ENCODE measurements at places on chromosomes 2 and 18. TPM values are rescaled to one million over a fixed set of nuclear protein-coding genes. Genes with fewer than 3 reads are reported as not detected.

DNA sequence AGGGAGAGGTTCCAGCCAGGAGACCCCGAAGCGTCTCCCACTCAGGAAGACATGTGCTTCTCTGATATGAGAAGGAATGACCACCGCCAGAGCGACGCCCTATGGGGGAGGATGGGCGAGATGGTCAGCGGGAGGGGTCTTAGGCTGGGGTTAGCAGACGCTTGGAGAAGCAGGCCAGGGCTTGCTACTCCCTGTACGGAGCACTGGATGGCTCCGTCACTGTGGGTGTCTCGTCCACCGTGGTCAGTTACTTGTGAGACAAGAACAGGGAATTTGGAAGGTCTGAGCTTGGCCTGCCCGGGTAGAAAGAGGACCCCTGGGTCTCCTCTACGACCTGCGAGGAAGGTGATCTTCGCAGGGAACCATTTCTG, 39.8 kb downstream of the TMEM18 start:
- DNase-seq = no peak

FAM228A gene
- total RNA-seq = 1.2 TPM

GRCh38 chr2:239329972-239330572, 70.7 kb downstream of the HDAC4 start:
- no peak for DNase-seq

SKA1 gene
- total RNA-seq = 0.74 TPM

DNA sequence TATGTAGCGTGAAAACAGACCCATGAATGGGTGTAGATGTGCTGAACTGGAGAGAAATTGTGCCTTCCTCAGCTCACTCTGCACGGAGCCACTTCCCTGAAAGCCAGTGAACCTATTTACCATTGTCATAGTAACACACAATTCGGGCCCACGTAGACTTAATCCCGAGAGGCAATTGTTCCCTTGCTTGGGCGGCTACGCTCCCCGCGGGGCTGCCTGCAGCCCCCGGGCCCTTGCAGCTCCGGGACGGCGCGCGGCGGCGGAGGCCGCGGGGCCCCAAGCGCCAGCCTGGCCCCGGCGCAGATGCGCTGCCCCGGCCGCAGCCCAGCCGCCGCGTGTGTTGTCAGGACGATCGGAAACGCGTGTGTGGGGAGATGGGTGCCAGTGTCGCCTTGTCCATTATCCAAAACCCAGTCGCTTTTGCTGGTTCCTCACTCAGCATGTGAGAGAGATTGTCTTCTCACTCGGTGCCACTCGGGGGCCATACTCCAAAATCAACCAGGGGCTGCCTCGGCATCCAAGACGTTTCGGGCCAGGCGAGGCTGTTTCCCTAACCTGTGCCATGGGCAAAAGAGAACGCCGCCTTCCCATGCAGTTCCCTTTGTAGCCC, 17.9 kb upstream of the LRRTM1 start:
- DNase-seq = no peak

DNA sequence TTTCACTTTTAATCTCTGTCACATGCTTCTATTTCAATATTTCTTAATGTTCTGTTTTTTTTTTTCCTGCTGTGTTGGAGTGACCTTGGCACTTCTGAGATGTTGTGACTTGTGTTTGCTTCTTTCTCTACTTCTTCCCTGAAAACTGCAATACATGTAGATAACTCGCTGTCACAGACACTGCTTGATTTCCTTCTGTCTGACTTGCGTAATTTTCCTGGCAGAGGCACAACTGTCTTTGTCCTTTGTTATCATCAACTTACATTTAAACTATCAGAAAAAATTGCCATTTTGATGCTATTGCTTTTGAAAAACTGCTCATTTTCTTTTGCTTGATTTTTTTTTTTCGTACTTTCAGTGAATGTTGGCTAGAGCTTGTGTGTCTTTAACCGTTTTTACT, 69.0 kb downstream of the BABAM2 start:
- DNase-seq = peak; percentile 43

GRCh38 chr18:54112356-54112755, 112.1 kb downstream of the MBD2 start:
- no peak for DNase-seq

DNA sequence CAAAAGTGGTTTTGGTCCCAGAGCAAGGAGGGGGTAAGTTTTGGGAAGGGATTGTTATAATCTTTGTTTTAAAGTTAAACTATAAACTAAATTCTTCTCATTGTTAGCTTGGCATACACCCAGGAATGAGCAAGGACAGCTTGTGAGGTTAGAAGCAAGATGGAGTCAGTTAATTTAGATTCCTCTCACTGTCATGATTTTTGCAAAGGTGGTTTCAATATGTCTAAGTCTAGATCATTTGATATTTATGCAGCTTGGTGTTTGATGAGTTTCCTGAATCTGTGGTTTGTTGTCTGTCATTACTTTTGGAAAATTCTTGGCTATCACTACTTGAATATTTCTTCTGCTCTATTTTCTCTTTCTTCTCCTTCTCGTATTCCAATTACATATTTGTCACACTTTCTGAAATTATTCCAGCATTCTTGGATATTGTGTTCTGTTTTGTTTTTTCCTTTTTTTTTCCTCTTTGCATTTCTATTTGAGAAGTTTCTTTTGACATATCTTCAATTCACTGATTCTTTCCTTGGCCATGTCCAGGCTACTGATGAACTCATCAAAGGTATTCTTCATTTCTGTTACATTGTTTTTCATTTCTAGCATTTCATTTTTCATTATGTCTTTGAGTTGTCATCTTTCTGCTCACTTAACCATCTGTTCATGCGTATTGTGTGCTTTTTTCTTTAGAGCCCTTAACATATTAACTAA, 5.1 kb downstream of the SP140 start:
- DNase-seq = no peak

DNA sequence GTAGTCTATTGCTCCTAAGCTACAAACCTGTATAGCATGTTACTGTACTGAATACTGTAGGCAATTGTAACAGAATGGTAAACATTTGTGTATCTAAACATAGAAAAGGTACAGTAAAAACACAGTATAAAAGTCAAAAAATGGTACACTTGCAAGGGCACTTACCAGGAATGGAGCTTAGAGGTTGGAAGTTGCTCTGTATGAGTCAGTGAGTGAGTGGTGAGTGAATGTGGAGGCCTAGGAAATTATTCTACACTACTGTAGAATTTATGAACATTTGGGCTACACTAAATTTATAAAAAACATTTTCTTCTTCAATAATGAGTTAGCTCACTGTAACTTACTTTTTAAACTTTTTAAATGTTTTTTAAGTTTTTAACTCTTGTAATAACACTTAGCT, 19.0 kb downstream of the NABP1 start:
- no peak for DNase-seq

PARD3B gene
- 12.5 TPM for total RNA-seq

- DNase-seq = no peak
Observed at GRCh38 chr2:105858868-105859693, 114.4 kb downstream of the NCK2 start.

- DNase-seq = no peak
Observed at GRCh38 chr18:52391810-52392559, 52.0 kb downstream of the DCC start.

GRCh38 chr2:30484995-30485394, 37.9 kb downstream of the LCLAT1 start:
- DNase-seq = no peak

- DNase-seq = no peak
Observed at GRCh38 chr2:106931717-106932335, 45.9 kb upstream of the ST6GAL2 start.

- peak; percentile 49 for DNase-seq
Observed at GRCh38 chr2:96772903-96773671, 12.4 kb downstream of the CNNM4 start.

DNA sequence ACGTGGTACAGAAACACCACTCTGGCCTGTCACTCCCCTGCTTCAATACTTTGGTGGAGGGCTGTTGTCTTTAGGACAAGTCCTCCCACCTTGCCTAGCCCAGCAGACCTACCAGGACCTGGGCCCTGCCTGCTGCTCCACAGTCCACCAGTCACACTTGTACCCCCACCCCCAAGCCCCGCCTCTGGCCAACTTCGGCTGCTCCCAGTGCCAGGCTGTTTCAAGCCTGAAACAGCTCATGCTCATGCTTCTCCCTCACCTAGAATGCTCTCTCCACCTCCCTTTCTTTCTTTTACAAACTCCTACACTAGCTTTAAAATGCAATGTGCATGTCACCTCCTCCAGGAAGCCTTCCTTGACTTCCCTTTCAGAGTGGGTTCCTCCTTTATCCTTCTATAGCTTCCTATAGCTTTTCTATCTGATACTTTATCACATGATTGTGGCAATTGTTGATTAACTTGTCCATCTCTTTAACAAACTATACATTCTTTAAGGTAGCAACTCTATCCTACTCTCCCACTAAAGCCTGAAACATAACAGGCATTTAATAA, 4.8 kb upstream of the OXER1 start:
- no peak for DNase-seq

GRCh38 chr2:233482616-233483015, 84.0 kb downstream of the USP40 start:
- DNase-seq = no peak

DNA sequence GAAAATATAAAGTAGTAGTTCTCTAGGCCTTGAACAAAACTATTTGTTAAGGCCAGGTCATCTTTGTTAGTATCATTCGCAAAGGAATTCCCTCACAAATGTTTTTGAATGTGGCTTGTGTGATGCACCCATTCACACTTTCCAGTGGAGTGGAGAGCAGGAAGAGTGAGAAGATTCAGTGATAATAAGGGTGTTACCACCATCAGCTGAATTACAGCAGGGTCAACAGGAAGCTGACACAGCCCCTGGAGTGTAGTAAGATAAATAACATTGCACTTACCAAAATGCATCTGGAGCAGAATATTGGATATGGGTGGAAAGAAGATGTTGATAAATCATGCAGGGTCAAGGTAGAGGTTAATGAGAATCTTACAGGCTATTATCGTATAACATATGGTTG, 231.0 kb downstream of the DSC3 start:
- DNase-seq = no peak

APCDD1 gene
- total RNA-seq = 55.1 TPM

DNA sequence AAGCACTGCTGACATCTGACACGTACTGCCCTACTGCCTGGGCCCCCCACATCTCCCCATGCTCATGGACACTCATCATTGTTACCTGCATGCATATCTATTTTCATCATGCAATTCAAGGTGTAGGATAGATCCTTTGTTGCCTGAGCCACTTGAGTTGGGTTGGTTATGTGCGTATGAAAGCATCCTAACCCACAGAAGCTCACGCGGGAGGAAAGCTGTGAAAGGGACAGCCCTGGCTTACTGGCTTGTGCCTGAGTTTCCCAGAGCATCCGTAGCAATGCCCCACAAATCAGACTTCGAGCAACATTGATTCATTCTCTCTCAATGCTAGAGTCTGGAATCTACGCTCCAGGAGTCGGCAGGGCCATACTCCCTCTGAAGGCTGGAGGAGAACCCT, 285.5 kb downstream of the PHLPP1 start:
- no peak for DNase-seq

- no peak for DNase-seq
Observed at GRCh38 chr2:185895828-185896693, 157.5 kb downstream of the FSIP2 start.

- no peak for DNase-seq
Observed at GRCh38 chr2:204298404-204298803, 246.9 kb upstream of the PARD3B start.

DNA sequence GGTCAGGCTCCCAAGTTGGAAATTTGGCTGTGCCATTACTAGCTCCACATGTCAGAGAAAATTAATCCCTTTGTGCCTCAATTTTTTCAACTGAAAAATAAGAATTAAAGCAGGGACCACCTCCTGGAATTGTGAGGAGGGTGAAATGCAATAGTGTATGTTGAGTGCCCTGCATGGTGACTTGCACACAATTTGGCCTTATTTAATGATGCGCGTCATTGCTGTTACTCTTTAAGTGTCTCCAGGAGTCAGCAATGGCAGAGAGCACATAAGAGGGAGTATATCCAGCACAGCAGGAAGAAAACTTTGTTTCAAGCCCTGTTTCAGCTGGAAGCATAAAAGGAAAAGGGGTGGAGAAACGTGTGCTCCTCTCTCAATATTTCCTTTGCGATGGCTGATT, 215.8 kb downstream of the ALK start:
- DNase-seq = no peak

SERPINB10 gene
- total RNA-seq = not detected

DNA sequence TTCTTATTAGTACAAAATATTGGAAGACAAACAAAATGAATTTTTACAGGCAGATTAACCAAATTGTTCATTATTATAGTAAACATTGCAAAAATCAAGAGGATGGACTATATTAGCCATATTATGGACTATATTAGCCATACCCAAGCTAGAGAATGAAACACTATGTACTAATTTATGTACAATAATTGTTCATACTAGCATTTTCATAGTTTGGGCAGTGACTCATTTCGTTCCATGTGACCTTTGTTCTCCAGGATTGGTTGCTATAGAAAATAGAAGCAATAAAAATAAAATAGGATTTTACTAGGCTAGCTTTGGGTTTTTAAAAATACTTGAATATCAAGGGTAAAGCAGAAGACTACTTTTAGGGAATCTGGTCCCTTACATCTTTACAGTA, 176.8 kb downstream of the ZEB2 start:
- DNase-seq = no peak

CABLES1 gene
- 20.4 TPM for total RNA-seq

DNA sequence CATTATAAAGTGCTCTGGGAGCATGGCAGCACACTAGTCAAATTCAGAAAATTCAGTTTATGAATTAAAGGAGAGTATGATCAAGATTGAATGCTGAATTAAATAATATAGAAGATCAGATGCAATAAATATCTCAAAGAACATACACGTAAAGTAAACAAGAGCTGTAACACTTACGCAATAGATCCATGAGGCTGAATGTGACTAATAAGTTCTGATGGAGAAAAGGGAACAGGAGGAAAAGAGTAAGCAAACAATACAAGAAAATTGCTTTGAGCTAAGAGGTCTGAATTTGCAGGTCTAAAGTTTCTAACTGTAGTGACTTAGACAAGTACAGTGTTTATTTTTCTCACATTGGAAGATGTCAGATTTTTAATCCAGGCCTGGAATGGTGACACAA, 646.7 kb upstream of the ZNF804A start:
- no peak for DNase-seq

GRCh38 chr2:55902429-55902828, 21.2 kb downstream of the EFEMP1 start:
- DNase-seq = no peak

PTMA gene
- total RNA-seq = 402 TPM

DNA sequence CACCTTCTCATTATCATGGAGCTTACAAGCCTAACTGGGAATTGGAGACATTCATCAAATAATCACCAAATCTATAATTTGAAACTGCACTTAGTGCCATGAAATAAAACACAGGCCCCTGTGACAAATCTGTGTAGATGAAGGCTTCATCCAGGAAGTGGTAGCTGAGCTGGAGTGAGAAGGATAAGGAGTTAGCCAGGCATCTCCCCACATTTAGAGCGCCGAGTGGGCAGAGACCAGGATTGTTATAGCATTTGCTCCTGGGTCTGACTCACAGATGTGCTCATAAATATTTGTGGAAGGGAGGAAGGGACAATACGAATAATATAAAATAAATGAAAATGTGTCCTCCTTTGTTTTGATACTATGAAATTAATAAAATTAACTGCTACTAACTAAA, 2.5 kb upstream of the MAT2A start:
- no peak for DNase-seq

Measured in left cardiac atrium (tissue), 4 donors.